ENCODE measurements at places on chromosomes 11 and 22. TPM values are rescaled to one million over a fixed set of nuclear protein-coding genes. Genes with fewer than 3 reads are reported as not detected.

GRCh38 chr11:94088906-94089305 is 39.7 kb upstream of the PANX1 start:
- no peak for DNase-seq

The APOL4 gene
- 0.83 TPM for total RNA-seq

DNA sequence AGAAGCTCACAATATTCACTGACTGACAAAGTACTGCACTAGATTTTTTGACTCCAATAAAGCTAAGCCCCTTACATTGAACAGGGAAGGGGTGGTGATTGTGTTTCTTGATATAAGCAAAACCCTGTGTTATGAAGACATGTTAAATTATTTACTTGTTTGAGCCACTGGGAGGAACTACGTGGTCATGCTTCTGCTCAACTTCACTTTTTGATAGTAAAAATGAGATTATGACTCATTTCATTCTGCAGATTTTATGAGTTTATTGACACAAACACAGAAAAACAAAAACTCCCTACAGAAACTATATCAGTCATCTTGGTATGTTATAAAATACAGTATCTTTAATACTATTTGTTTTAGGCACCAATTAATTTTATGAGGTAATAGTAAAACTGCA is 124.7 kb downstream of the CADM1 start:
- DNase-seq: no peak

- DNase-seq: no peak
Observed at GRCh38 chr22:23548501-23549197, 31.4 kb downstream of the IGLL1 start.

GRCh38 chr22:34395370-34395769 is 475.1 kb upstream of the LARGE1 start:
- no peak for DNase-seq

GRCh38 chr22:47071807-47072641 is 309.6 kb downstream of the TBC1D22A start:
- DNase-seq: no peak
